ENCODE measurements at places on chromosomes 16 and 17. TPM values are rescaled to one million over a fixed set of nuclear protein-coding genes. Genes with fewer than 3 reads are reported as not detected.

DNA sequence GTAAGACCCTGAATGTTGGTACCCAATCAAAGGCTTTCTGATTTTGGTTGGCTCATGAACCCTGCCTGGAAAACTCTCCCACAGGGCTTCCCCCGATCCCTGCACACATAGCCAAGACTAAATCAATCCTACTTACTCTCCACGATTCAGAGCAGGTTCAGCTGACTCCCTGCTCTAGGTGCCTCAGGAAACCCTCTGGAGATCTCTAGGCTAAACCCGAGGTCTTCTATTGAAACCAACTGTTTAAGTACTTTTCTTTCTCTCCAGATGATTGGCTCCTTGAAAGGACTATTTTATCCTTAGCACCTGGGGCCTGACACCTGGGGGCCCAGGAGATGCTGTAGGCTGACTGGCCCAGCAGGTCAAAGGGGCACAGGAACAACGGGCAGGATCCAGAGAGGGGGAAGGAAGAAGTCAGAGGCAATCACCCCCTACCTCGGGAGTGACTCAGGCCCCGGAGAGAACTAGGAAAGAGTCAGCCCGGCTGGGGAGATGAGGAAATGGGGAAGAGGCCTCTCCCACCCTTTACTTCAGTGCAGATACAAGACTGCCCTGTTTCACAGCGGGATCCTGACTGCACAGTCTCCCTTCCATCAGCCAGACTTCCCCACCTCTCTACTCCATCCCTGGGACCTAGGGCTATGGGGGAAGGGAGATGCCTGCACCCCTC lies 2.0 kb downstream of the TBC1D10B start:
- peaks cover 8% of the 10 kb centered on the region for H3K4me1 ChIP-seq
- peak overlapping the region; percentile 94 for H3K4me3 ChIP-seq
- peaks cover 18% of the 10 kb centered on the region for H3K36me3 ChIP-seq

- H3K4me1 ChIP-seq: no peaks in the 10 kb centered on the region
- no peaks in the 10 kb centered on the region for H3K36me3 ChIP-seq
- H3K4me3 ChIP-seq: no peak overlapping the region
- no peak for DNase-seq
- H3K27ac ChIP-seq: no peak overlapping the region
These were observed 242.2 kb upstream of the CCL2 start for GRCh38 chr17:34012709-34013375.

GRCh38 chr16:24820522-24820921 lies 25.2 kb upstream of the SLC5A11 start:
- no peak for DNase-seq
- no peak overlapping the region for H3K27ac ChIP-seq
- peaks cover 84% of the 10 kb centered on the region for H3K36me3 ChIP-seq
- H3K4me1 ChIP-seq: no peaks in the 10 kb centered on the region

RRAD gene
- total RNA-seq: 0.19 TPM
